ENCODE measurements at places on chromosomes 3 and 15.
A peak's percentile ranks its signal among the peaks of the same experiment; 100 is the strongest.

- DNase-seq: no peak
These were observed 59.7 kb upstream of the TBL1XR1 start for GRCh38 chr3:177257006-177257405.

DNA sequence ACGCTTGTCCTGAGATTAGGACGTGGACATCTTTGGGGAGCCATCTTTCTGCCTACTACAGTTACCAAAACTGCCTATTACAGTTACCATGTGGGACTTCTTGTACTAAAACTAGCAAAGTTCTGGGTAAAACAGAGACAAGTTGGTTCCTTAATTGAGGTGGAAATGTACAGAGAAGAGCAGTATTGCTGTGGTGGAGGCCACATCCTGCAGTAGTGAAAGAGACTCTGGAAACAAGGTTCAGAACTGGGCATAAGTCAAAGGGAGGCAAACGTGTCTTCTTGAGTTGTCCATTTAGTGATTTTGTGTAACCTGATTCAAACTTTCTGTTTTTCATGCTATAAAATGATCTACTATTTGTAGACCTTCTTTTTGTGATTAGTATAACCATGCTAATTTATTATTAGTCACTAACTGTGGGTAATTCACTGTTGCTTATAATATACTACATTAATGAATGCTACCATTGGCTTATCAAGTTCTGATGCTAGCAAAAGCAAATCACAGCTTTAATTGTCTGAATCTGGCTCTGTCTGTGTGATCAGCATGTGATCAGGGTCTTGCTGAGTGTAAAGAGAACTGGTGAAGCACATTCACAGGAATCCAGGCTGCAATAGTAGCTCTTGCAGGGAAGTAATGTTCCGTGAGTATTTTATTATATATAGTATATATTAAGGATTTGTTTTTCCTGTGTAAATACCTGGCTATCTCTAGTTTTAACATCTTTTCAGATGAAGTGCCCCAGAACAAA, 207.9 kb upstream of the GAP43 start:
- no peak for DNase-seq

- DNase-seq: no peak
These were observed 20.0 kb upstream of the PRR23E start for GRCh38 chr3:127172781-127173515.

DNA sequence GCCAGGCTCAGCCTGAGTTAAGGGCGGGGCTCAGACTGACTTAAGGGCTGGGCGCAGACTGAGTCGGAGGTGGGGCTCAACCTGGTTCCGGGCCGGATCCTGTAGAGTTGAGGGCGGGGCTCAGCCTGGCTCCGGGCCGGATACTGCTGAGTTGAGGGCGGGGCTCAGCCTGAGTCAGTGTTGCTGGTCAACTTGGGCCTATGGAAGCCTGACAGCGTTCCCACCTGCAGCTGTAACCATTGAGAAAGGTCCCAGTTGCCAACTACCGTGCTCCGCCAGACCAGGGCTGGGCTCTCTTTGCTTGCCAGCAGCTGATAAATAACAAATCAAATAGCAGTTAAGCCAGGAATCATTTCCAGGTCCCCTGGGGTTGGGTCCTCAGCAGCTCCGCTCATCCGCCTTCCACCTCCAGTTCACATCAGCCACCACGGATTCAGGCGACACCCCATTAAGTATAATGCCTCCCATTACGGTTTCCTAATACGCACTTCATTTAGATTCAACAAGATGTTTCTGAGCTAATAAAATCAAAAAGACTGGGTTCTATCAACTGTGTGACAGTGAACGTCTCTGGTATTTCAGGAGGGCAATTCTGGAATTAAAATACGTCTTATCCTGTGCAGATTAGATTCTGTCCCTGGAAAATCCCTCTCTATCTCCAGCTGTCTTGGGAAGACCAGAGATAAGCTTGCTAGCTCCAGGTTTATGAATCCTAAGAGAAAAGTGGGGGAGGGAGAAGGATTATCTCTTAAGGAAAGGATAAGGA, 7.3 kb downstream of the GRIP2 start:
- DNase-seq: no peak

GRCh38 chr3:26365706-26366105, 256.9 kb upstream of the LRRC3B start:
- DNase-seq: no peak

- DNase-seq: no peak
These were observed 13.2 kb downstream of the POPDC2 start for GRCh38 chr3:119647171-119647570.

GRCh38 chr3:5144316-5144994, 22.4 kb downstream of the ARL8B start:
- DNase-seq: no peak

- no peak for DNase-seq
These were observed 508 bp upstream of the SMAD6 start for GRCh38 chr15:66701422-66702034.

DNA sequence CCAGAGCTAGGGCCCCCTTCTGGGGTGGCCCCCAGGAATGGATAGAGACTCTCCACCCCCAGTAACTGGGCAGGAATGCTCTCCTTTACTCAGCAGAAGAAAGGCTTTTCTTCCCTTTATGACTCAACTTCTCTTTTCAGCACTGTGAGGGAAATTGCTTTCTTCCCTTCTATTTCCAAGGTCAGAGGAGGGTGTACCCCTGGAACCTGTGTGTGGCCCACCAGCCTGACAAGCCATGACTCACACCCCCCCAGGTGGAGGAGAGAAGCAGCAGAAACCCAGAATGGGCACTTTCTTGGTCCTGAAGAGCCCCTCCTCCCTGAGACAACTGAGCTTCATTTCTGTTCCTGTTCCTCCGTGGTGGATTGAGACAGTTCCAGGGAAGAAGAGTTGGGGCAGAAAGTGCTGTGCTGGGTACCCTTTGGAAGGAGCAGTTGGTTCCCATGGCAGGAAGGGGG, 2.7 kb upstream of the ANKRD63 start:
- no peak for DNase-seq

- peak; percentile 18 for DNase-seq
These were observed 13.5 kb downstream of the UBAP1L start for GRCh38 chr15:65101411-65101890.

DNA sequence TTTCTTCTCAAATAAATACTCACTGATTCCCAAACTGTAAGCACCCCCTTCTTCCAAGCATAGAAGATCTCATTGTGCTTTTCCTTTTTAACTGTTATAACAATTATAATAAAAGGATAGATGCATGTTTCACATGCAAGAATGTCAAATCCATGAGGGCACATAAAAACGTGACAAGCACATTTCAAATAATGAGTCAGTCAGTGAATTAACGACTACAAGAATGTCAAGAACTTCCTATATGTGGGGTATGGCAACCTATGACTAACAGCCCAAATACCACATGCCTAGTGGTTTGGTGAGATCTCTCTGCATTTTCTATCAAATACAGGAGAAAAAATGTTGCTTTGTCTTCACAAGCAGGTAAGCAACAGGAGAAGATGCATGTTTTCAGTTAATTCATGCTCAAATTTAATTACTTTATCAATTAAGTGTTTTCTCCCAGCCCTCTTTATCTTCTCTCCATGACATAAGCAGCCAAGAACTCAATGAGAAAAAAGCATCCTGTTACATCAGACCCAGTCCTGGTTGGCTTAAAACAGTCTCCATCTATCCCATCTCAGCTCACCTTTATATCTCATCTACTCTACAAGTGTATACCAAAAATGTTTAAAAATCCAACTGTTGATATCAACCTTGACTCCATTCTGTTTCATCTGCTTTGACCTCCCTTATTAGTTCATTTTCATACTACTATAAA, 181.5 kb upstream of the LMCD1 start:
- no peak for DNase-seq

- no peak for DNase-seq
These were observed 33.3 kb upstream of the HACD2 start for GRCh38 chr3:123618076-123618708.

DNA sequence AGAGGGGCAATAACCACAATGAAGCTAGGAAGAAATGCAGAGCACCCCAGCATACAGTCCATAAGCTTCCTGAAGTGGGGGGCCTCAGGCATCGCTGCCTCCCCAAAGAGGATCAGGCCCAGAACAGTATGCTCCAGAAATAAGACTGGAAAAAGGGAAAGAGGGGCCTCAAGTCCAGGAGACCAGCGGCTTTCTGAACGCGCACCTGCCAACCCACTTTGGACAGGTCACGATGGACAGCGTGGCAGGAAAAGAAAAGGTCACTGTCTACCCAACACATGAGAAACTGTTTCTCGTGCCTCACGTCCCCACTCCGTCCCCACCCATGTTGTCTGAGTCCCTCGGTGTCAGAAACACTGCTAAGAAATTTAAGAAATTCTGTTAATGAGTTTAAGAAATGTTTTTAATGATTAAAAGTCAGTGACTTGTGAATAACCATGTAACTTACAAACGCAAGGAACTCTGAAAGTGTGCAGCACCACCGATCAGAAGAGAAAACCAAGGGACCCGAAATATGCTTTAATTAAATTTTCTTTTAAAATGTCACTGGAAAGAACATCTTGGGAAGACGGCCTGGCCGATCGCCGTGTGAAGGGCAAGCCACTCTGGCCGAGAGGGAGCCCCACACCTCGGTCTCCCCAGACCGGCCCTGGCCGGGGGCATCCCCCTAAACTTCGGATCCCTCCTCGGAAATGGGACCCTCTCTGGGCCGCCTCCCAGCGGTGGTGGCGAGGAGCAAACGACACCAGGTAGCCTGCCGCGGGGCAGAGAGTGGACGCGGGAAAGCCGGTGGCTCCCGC, 1.7 kb upstream of the PPARG start:
- DNase-seq: no peak

DNA sequence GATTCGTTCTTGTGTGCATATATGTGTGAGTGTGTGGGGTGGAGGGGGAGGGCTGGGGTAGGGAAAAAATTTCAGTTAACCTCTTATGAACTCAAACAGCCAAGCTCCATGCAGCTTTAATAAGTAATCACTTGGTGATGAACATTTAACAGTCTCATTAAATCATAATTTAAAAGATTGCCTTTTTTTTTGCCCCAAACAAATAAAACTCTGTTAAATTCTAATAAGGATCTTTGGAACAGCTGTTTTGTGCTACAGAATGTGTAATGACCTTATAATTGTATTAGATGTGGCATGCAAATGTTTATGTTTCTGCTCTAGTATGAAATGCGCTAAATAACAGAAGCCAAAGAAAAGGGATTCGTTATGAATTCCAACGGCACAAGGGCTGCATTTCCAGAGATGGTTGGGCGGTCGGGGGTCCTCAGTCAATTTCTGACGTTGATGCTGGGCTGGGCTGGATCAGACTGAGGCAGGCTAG, 80.0 kb upstream of the RORA start:
- DNase-seq: no peak

- no peak for DNase-seq
These were observed 4.5 kb upstream of the C15orf39 start for GRCh38 chr15:75197062-75197630.
